ENCODE measurements at places on chromosomes 5 and 9.
A peak's percentile ranks its signal among the peaks of the same experiment; 100 is the strongest.

- peak; percentile 84 for DNase-seq
These were observed 168.3 kb upstream of the OTULINL start for GRCh38 chr5:14413331-14413750.

DNA sequence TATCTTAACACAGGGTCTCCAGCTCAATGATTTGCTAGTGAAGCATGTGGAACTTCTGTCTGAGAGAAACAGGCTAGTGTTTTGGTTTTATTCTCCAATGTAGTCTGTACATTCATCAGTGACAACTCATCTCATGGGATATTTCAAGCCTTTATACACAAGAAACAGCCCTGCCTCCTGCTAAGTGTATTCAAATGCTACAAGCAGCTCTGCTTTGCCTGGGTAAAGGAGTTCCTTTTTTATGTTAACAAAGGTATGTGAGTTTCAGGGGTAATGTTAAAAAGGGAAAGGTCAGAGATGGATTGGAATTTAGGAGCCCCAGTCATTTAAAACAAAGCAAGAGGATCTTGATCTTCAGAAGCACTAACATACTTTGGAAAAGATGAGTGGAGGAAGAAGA is 498.7 kb downstream of the ISL1 start:
- no peak for DNase-seq

DNA sequence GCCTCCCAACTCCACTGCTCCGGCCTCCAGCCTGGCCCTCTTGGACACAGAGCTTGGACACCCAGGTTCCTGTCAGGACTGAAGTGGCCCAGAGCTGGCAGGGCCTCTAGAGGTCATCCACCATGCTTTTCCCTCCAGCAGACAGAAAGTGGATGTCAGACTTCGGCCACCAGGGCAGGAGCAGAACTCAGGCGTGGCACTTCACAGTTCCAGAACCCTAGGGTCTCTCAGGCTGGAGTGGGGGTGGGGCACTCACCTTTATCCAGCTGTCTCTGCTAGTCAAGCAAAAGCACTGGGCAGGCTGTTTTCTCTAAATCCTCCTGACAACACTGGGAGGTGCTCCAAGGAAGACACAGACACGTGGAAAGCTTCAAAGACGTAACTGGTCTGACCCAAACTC is 35.6 kb upstream of the N4BP3 start:
- no peak for DNase-seq

GRCh38 chr5:149935431-149935901 is 9.1 kb downstream of the PDE6A start:
- DNase-seq: no peak

Data from stimulated activated naive CD4-positive, alpha-beta T cell (primary cell).